Peyer's patch (tissue), 4 donors: ENCODE measurements at places on chromosomes 5 and 9. TPM values are rescaled to one million over a fixed set of nuclear protein-coding genes. Genes with fewer than 3 reads are reported as not detected.

- H3K36me3 ChIP-seq: no peaks in the 10 kb centered on the region
- no peak overlapping the region for H3K4me3 ChIP-seq
- H3K4me1 ChIP-seq: no peaks in the 10 kb centered on the region
- H3K27ac ChIP-seq: no peak overlapping the region
Measured at GRCh38 chr9:110115826-110116542, 92.0 kb downstream of the C9orf152 start.

KLF4 gene
- total RNA-seq: 83.3 TPM

DNA sequence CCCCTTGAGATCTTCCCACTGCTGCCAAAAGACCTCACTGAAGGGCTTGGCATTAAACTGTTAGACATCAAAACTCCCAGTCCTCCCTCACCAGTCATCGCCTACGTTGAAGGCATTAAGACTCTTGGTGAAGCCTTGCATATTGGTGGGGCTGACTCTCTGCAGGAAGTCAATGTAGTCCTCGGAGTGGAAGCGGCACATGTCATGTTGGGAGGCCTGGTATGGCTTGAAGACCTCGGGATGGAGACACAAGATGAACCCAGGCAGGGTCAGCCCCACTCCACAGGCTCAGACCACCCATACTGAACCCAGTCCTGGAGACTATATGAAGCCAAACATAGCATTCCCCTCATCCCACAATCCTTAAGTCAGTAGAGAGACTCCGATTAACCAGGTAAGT lies 1.9 kb downstream of the HDAC3 start:
- H3K27ac ChIP-seq: no peak overlapping the region
- no peaks in the 10 kb centered on the region for H3K27me3 ChIP-seq
- no peak for DNase-seq
- no peaks in the 10 kb centered on the region for H3K4me1 ChIP-seq

DNA sequence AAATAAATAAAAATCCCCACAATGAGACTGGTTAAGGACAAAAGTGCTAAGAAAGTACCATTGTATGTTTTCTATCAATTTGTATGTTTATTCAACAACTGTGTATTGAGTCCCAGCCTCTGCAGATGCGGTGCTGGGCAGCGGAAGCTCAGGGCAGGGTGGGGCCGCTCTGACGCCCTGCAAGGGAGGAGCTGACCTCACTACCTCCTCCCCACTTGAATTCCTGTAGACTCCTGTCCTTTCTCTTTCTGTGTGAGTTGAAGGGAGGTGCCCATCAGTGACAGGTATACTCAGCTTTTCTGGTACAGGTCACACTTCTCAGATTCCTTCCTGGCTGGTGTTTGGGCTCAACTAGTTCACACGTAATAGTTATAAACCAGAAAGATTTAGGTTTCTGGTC lies 27.0 kb downstream of the ANGPTL2 start:
- no peak overlapping the region for H3K4me3 ChIP-seq
- no peak overlapping the region for H3K27ac ChIP-seq
- peaks cover 51% of the 10 kb centered on the region for H3K36me3 ChIP-seq
- no peaks in the 10 kb centered on the region for H3K27me3 ChIP-seq
- peak; percentile 43 for DNase-seq

IFNA21 gene
- not detected for total RNA-seq

DNA sequence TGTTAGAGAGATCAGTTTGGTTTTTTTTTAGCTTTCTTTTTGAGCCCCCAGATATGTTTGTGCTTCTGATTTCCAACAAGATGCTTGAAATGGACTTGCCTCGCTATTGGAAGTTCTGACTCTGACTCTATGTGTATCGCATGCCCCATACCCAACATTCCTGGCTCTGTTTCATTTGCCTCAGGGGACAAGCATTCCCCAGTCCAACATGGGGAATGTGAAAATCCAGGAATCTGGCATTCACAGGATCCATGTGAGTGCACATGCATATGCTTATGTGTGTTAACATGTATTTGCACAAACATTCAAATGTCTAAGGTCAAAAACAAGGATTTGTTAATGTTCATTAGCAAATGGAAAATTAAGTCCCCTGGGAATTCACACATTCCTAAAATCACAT lies 233.9 kb downstream of the TLR4 start:
- no peaks in the 10 kb centered on the region for H3K27me3 ChIP-seq
- H3K4me1 ChIP-seq: no peaks in the 10 kb centered on the region
- DNase-seq: no peak
- H3K36me3 ChIP-seq: no peaks in the 10 kb centered on the region
- no peak overlapping the region for H3K4me3 ChIP-seq

- no peaks in the 10 kb centered on the region for H3K36me3 ChIP-seq
- no peaks in the 10 kb centered on the region for H3K27me3 ChIP-seq
- DNase-seq: peak; percentile 85
- H3K4me1 ChIP-seq: peaks cover 32% of the 10 kb centered on the region
Measured at GRCh38 chr5:171418316-171418981, 998 bp upstream of the FGF18 start.
